ENCODE measurements at places on chromosomes 12 and 14. TPM values are rescaled to one million over a fixed set of nuclear protein-coding genes. Genes with fewer than 3 reads are reported as not detected.

Gene ALDH1L2
- 2.9 TPM for total RNA-seq

Gene SLC8A3
- not detected for total RNA-seq

Gene GLT1D1
- total RNA-seq = not detected

Gene TMPO
- total RNA-seq = 82.9 TPM

Gene HOXC10
- total RNA-seq = not detected

Gene CIDEB
- 2.2 TPM for total RNA-seq

Data from airway epithelial cell (primary cell).